G401 (cell line): ENCODE measurements at places on chromosomes 1 and 21. TPM values are rescaled to one million over a fixed set of nuclear protein-coding genes. Genes with fewer than 3 reads are reported as not detected.
A peak's percentile ranks its signal among the peaks of the same experiment; 100 is the strongest.

GRCh38 chr1:96723377-96723776 is 1.8 kb downstream of the PTBP2 start:
- no peak for DNase-seq

- DNase-seq, result no peak
Observed at GRCh38 chr1:117077267-117077666, 17.1 kb downstream of the TTF2 start.

DNA sequence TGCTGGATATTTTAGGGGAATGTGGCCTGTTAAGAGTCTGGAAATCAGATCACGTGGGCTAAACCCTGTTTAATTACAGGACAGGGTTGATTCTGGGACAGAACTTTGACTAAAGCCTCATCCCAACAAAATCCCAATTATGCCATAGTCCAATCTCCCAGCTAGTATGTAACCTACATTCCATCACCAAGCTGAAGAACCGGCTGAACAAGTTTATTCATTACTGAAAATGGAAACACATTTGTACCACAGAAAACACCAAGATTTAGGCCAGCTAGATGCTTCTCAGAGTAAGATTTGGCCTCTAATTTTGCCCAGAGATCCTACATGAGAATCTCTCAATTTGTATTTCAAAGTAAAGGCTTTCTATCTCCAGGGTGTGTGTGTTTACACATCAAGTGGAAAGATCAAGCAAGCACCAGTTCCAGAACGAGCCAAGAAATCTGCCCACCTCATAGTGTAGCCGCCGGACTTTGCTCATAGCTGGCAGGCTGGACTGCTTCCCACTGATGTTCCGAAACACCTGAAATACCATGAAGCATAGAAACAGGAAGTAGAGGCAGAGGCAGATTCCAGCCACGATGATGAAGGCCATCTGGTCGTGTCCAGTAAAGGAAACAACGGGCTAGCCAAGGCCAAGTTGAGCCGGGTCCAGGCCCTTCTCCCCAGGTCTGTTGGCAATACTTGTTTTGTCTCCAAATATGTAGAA is 86.8 kb downstream of the WLS start:
- peak; percentile 59 for DNase-seq

- DNase-seq, result no peak
Observed at GRCh38 chr1:167635941-167636340, 5.9 kb downstream of the RCSD1 start.

Gene TNFSF4
- total RNA-seq, result 0.51 and 0.80 TPM in 2 replicates

Gene MMP23B
- 1.1 and 1.3 TPM in 2 replicates for total RNA-seq

GRCh38 chr1:161933592-161934588 is 89.8 kb downstream of the OLFML2B start:
- no peak for DNase-seq

- DNase-seq, result no peak
Observed at GRCh38 chr21:39347537-39347936, 1.4 kb downstream of the HMGN1 start.

DNA sequence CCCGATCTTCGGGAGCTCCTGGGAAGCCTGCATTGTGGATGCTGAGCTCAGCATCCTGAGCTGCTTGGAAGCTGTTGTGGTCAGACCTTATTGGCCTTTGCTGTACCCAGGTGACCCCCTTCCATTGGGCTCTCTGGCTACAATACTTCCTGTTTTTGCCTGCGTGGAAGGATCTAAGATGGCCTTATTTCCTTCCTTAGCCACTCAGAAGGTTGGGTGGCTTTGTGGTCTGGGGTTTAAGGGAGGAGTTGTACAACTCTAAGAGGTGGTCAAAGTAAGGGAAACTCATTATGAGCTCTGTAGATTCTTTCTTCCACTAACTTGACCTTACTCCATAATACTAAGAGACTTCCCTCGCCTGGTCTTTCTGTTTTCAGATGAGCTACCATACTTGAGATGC is 17.7 kb downstream of the PFKFB2 start:
- DNase-seq, result no peak

DNA sequence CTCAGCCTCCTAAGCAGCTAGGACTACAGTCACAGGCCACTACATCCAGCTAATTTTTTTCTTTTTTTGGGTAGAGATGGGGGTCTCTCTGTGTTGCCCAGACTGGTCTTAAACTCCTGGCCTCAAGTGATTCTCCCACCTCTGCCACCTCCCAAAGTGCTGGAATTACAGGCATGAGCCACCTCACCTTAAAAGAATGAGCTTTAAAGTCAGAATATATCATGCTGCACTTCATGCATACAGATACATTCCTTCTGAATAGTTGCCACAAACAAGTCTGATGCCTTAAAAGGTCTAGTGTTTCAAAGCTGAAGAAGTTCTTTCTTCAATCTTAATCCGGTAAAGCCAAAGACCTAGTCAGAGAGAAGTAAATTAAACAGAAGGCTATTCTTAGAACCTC is 23.8 kb upstream of the CPLANE2 start:
- no peak for DNase-seq

DNA sequence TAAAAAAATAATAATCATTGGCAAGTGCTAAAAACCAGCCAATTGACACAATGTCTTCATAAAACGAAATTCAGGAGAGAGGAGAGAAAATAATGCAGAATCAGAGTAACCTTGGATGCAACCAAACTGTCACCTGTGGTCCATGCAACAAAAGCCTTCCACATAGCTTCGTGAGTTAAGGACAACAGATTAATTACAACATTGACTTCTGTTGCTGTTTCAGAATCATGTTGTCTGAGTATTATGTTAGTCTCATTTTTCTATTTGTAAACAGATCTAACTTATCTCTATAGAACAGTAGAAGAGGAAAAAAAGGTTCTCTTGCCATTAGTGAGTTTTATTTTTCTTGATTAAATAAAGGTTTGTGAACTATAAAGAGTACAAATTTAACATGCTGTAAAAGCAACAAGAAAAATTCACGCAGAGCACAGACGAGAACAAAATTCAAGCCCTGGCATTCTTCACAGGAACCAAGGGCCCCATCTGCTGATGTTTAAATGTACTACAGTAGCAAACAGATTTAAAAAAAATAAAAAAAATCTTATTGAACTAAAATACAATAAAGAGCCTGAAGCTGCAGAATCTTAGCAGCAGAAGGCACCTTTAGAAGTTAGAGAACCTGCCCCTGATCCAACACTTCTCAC is 381.1 kb upstream of the PKN2 start:
- DNase-seq, result peak; percentile 24

DNA sequence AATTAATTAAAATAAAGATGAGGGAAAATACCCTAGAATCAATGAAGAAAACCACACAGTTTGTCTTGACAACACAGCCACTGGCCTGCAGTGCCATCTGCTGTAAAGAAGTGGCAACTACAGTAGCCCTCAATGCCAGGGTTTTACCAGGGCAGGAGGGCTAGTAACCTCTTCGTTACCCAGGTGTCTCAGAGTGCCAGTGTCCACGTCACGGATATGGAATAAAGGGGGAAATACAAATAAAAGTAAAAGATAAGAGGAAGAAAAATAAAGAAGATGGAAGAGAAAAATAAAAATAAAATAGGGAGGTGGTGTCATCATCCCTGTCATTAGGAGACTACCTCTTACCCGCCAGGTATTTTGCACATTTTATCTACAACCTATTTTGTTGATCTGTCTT is 14.2 kb upstream of the SLC44A3 start:
- DNase-seq, result peak; percentile 82

DNA sequence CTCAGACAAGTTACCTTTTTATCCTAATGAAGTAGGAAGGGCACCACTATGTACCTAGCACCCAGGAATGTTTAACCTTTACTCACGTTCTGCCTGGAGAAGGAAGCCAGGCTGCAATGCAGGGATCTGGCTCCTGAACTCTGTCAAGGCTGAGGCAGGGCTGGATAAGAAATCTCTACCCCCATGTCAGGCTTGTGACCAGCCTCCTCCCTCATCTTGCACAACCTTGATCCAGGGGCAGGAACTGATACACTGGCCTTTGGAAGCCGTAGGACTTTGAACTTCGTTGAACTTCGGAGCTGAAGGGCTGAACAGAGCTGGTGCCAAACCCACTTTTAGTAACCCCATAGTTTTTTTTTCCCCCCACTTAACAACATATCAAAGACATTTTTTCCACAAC is 8.0 kb upstream of the AKR1A1 start:
- no peak for DNase-seq
